Immature natural killer cell (primary cell): ENCODE measurements at places on chromosomes 6 and 20. TPM values are rescaled to one million over a fixed set of nuclear protein-coding genes. Genes with fewer than 3 reads are reported as not detected.

The ZC3H12D gene
- polyA plus RNA-seq = not detected

GRCh38 chr6:75437421-75437891, 56.1 kb downstream of the FILIP1 start:
- no peak for DNase-seq

The FKBP1A gene
- 45.1 TPM for polyA plus RNA-seq

- no peak for DNase-seq
Observed at GRCh38 chr6:129776542-129777330, 66.8 kb upstream of the ARHGAP18 start.

The MCHR2 gene
- not detected for polyA plus RNA-seq

DNA sequence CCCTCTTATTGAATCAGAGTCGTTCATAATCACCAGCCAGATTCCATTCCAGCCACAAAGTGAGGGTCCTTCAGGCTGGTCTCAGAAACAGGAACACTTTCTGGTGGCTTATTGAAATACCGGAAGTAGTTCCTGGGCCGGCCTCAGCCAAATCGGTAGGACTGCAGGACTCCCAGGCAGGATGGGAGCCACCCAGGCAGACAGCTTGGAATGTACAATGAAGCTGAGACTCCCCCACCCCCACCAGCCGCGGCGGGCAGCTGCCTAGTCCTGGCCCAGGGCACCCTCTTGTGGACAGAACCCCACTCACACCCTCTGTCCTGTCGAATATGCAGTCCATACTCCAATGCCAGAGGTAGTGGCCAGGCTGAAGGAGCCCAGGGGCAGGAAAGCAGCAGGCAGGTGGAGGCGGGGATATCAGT, 43.8 kb downstream of the MDFI start:
- DNase-seq = peak; percentile 64

The TNNC2 gene
- polyA plus RNA-seq = not detected

DNA sequence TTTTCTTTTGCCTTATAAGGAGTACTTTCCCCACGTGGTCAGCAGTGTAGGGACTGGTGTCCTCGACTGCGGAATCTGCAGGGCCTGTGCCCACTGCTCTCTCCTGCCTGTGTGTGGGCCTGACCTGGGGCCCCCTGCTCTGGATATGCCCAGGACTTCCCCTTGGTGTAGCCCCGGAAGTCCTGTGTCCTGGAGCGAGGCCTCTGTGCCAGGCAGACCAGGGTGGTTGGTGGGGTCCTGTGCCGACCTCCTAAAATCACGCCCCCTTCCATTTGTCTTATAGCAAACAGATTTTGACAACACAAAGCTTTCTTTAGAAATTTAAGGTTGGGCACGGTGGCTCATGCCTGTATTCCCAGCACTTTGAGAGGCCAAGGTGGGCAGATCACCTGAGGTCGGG, 64.2 kb downstream of the DLL1 start:
- DNase-seq = no peak

GRCh38 chr6:151494235-151494935, 568 bp downstream of the CCDC170 start:
- no peak for DNase-seq

DNA sequence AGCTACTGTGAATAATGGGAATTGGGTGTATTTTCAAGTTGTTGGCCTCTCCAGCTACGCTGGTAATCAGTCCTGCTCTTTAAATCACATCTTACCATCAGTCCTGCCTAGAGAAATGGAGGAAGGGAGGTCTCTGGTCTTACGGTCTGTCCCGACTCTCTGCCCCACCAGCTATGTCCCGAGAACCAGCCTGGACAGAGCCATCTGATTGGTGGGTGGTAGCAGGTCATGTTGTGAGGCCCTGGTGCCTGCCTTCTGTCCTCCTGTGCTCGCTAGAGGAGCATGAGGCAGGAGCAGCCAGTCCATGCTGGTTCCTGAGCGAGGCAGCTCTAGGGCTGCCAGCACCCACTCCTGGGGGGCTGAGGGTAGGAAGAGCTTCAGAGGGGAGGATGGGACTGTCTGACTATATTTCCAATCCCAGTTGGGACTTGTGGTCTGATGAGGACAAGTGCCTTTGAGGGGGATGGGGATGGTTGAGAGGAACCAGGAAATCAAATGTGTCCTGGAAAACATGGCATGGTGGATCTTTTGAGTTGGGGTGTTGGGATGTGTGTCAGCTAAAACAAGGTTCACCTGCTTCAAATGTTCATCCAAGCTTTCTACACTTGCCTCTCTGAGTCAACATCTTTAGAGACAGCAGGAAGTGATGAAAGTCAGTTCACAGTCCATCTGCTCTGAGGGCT, 33.0 kb downstream of the SYNJ2 start:
- no peak for DNase-seq

DNA sequence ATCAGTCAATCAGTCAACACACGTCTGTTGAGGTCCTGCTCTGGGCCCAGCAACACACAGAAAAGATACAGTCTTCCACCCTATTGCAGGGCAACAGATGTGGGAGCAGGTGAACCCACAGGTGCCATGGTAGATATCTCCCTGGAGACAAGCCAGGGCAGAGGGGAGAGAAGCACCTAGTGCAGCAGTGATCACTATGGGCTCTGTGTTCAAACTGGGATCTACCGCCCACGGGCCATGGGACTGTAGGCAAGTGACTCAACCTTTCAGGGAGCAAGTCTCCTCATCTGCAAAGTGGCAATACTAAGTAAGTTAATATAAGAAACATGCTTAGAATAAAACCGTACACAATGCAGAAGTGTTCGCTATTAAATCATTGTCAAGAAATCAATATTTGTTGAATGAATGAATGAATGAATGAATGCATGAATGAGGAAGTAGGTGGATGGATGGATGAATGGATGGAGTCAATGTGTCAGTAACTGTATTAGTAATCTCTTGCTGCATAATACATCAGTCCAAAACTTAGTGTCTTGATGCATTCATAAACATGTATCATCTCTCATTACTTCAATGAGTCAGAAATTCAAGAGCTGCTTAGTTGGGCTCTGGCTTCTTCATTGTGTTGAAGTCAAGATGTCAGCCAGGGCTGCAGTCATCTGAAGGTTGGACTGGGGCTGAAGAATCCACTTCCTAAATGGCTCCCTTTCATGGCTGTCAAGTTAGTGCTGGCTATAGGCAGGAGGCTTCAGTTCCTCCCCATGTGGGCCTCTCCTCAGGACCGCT, 31.9 kb upstream of the NFATC2 start:
- no peak for DNase-seq

The TAAR9 gene
- polyA plus RNA-seq = not detected

DNA sequence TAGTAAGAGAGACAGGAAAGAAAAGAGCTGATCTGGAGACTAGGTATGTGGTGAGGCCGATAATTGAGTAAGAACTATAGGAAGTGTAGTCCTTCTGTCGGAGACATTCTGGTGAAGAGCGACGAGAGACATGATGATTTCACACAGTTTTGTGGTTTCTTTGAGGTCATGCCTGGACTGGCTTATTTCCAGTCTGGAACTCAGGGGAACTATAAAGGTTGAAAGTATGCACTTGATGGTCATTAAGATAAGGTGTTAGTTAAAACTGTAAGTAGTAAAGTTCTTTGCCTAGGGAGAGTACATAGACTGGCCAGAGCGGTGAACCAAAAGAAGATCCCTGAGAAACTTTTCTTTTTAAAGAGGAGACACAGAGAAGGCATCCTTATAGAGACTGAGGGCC, 68.8 kb downstream of the RFX6 start:
- no peak for DNase-seq

- no peak for DNase-seq
Observed at GRCh38 chr6:160042788-160043301, 74.0 kb downstream of the IGF2R start.

- DNase-seq = no peak
Observed at GRCh38 chr6:165231581-165232561, 77.5 kb downstream of the C6orf118 start.

- DNase-seq = no peak
Observed at GRCh38 chr20:44942264-44942973, 17.8 kb downstream of the TOMM34 start.

The PRDM1 gene
- 25.3 TPM for polyA plus RNA-seq

The VARS2 gene
- 12.0 TPM for polyA plus RNA-seq

The MDFI gene
- not detected for polyA plus RNA-seq

- no peak for DNase-seq
Observed at GRCh38 chr6:96521306-96521643, 331 bp upstream of the UFL1 start.

DNA sequence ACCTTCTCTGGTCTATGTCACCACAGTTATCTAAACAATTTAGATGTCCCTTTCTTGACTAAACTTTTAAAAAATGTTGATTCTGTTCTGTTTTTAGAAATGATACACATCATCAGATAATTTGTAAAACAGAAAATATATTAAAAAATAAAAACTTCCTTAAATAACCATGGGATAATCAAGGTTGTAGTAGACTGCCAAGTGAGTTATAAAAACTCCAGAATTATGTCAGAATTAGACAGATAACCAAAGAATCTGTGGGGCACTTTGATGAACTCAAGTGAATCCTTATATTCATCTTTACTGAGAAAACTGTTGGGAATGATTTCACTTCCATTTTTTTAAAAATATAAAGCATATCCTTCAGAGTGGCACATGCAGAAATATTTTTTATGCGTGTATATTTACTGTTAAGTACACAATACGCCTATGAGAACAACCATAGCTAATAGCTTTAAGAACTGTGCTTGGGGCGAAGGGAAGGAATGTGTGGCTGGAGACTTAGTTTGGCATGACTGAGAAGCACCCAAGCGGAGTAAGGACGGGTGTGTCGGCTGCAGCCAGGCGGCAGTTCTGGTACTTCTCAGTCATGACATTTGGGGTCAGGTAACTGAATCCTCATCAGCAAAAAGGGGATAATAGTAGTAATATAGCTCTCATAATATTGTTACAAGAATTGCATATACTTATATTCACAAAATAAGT, 604.7 kb upstream of the CITED2 start:
- DNase-seq = no peak

The COL11A2 gene
- polyA plus RNA-seq = 0.67 TPM

DNA sequence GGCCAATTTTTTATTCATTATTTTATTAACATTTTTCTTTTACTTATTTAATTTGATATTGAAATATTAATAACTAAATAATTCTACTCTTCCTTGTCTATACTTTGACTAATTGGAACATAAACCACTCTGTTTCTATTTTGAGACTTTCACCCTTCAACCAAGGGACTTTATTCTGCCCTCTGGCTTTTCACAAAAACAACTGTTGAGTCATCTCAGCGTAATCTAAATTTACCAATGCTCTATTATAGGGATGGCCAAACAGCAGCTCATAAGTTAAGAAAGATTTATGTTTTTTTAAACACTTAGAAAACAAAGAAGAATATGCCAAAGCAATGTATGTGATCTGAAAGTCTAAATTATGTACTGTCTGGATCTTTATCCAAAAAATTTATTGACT, 46.7 kb downstream of the DOP1A start:
- no peak for DNase-seq

DNA sequence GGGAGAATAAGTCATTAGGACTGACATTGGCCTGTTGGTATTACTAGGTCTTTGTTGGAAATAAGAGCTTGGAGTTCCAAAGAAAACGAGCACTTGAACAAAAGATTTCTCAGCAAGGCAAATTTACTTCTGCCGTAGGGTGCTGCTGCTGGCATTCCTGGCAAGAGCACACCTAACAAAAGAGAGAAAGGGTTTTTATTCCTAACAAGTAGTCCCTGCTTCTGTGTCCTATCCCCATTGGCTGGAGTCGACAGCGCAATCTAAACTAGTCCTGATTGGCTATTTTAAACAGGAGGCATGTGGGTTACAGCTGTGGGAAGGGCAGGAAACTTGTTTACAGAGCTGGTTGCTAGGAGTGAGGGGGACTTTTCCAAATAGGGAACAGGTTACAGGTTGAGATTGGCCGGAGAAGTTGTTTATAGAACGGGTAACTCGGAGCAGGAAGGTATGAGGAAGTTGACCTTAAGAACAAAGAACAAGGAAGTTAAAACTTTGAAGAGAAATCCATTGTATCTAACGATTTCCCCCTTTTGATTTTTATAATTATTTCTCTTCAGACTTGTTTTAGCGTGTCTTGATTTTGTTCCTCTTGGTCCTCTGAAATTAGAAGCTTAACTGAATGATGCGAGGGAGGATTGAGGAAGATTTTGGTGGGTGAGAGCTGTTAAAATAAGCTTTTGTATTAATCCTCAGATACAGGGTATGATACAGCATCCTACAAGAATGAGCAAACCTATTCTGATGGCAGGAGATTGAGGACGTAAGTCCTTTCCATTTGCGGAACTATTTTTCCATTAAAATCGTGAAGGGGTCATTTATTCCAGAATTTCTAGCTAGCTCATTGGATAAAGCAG, 3.4 kb upstream of the ZNFX1 start:
- no peak for DNase-seq

- DNase-seq = peak; percentile 38
Observed at GRCh38 chr20:63895952-63896263, 982 bp downstream of the DNAJC5 start.

The MANEA gene
- 3.8 TPM for polyA plus RNA-seq

DNA sequence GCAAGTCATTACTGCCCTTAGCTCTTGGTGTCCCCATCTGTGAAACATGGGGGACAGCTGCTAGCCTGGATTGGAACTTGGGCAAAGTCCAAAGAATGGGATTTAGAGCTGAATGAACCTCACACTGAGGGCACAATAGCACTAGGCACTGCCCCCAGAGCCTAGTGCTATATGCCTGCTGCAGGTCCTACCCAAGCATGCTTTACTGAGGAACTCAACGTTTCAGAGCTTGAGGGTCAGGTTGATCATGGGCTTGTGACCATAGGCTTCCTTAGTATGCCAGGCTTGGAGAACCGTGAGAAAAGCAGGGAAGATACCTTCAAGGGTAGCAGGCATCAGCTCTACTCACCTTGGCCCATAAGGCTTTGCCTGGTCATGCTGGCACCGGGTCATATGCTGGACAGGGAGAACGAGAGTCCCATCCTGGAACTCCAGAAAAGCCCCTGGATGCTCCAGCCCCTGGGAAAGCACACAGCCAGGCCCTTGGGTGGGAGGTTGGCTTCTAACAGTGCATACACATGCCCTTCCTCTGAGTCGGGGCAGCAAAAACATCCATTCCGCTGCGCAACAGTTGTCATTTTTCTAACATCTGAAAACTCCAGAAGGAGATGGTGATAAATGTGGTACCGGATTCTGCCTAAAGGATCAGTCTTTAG, 29.7 kb downstream of the EIF2S2 start:
- DNase-seq = no peak
